ENCODE measurements at places on chromosomes 2 and 18.

GRCh38 chr2:85710687-85711577, 16.8 kb downstream of the GNLY start:
- no peak for DNase-seq

- DNase-seq, result no peak
Measured at GRCh38 chr2:44075541-44075940, 79.8 kb upstream of the LRPPRC start.

DNA sequence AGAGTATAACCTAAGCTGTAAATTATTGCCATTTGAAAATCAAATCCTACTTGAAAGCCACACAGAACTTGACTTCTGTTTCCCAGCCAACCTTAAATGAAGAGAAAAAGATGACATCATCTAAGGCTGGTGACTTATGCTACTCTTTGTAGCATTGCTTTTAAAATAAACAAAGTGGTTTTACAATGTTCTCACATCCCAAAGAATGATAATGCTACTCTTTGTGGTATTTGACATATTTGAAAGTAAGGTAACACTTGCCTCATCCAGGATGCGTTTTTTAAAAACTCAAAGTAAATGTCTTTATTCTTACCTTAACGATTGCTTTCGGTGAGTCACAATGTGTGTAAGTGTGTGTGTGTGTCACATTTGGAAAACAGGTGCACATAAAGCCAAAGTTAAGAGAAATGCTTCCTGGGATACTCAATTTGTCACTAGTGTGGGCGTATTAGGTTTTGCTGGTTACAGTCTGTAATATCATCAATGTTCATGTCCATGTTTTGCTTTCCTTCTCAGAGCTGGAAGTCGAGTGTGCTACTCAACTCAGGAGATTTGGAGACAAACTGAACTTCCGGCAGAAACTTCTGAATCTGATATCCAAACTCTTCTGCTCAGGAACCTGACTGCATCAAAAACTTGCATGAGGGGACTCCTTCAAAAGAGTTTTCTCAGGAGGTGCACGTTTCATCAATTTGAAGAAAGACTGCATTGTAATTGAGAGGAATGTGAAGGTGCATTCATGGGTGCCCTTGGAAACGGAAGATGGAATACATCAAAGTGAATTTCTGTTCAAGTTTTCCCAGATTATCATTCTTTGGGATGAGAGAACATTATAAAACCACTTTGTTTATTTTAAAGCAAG, 2.6 kb downstream of the PMAIP1 start:
- no peak for DNase-seq

GRCh38 chr18:905307-905947, 756 bp downstream of the ADCYAP1 start:
- no peak for DNase-seq

GRCh38 chr2:171086352-171087290, 74.1 kb downstream of the TLK1 start:
- DNase-seq, result no peak

DNA sequence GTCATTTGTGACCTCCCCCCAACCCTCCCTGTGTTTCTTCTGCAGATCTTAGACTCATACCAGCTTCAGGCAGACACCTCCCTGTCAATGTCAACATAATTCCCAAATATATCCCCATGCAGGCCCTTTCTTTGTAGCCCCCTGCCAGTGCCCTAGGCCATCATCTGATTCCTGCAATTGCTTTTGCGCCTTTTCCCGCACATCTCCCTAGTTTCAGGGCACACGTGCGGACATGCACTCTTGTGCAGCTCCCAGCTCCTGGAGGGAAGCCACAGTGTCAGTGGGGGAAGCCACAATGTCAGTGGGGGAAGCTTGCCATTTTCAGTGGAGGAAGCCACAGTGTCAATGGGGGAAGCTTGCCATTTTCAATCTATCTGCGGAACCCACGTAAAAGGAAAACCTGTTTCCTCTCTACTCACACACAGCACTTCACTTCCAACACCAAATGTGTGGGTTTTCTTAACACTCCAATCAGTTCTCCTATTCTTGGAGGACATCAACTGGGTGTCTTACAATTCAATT, 256.4 kb downstream of the ACKR3 start:
- DNase-seq, result no peak

DNA sequence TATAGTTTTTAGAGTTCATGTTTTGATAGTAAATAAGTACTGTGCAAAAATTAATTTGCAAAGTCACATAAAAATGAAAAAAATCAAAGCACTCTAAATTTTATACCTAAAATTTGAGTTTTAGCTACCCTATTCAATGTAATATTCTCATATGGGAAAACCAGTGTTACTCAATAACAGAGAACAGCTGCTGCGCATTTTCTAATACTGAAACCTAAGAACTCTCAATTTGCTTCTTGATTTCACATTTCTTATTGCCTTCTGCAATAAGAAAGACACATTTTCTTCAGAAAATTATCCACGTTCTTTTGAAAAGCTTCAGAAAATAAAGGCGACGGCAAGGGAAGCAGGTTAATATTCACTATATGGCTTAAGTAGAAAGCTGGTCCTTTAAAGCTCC, 199.1 kb upstream of the CCDC150 start:
- no peak for DNase-seq

DNA sequence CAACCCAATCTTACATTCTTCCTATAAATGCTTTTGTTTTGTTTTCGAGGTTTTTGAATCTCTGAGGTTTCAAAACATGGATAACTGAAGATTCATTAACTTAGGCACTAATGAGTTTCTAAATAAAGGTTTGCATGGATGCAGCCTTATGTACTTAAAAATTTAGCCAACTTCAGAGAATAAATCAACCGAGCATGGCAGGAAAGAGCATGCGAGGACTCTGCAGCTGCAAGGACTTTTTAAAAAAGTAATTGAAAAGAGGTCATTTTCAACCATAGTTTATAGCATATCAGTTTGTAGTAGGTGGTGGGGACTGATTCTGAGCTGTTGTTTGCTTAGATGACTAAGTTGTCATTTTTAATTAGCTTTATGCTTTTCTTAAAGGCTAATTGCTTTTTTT, 567.0 kb upstream of the ZEB2 start:
- no peak for DNase-seq

DNA sequence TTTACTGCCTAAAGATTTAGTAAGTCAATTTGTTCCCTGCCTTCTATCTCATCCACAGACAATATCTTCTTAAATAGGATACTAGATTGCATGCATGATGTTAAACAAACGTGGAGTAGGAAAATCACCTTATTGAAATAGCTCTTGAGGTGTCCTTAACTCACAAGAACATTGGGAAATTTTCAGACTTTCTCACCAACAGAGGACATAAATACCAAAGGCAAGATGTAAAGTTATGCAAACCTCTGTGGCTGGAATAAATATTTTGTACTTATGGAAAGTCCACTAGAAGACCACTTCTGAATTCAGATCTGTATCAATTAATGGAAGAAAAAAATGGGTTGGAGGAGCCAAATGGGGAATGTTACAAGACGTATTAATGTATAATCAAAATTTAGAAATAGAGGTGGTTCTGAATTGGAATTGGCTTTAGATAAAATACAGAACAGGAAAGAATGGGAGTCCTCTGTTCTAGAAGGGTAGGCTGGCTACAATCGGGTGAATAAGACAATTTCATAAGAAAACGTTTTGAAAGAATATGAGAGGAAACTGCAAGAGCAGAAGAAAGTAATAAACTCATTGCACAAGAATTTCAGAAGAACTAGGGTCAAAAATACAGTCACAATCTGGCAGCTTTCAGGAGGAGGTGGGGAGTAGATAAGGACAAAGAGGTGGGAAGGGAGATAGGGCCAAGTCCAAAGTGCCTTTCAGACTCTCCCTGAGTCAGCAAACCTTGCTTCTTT, 69.3 kb upstream of the FN1 start:
- no peak for DNase-seq

- no peak for DNase-seq
Measured at GRCh38 chr18:37254236-37254754, 311.3 kb downstream of the CELF4 start.

- DNase-seq, result no peak
Measured at GRCh38 chr18:60113396-60113795, 213.6 kb downstream of the PMAIP1 start.

GRCh38 chr18:69759046-69759445, 188.6 kb downstream of the CD226 start:
- DNase-seq, result no peak

GRCh38 chr2:135985826-135986393, 484 bp upstream of the DARS1 start:
- no peak for DNase-seq

- no peak for DNase-seq
Measured at GRCh38 chr18:69233465-69234054, 167.1 kb upstream of the DOK6 start.

DNA sequence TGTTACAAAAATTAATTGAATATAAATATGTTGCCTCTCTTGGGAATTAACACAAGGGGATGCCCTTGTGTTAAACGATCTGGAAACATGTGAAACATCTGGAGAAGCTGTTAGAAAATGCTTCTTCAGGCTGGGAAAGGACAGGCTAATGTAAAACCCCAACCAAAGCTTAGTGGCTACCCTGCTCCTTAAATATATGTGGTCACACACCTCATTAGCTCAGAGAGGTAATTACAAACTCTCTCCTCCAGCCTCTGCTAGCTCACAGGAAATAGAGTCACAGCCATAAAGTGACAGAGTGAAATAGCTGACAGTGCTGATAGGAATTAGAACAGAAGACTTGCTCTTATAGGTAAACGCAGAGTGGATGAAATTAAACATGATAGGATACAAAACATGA, 155.9 kb downstream of the RAB3GAP1 start:
- DNase-seq, result no peak

- DNase-seq, result no peak
Measured at GRCh38 chr18:41756141-41756540, 198.9 kb upstream of the PIK3C3 start.

DNA sequence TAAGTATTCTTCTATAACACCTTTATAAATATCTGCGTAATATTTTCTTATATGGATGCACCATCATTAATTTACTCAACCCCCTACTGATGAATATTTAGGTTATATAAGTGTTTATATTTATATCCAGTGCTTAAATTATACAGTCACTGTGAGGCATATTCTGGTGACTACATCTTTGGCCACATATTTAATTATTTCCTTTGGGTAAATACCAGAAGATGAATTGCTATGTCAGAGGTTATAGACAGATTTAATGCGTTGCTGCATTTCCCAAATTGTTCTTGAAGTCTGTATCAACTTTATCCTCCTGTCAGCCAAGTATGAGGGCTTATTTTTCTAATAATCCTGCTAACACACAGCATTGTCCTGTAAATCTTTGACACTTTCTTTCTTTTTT, 18.7 kb downstream of the DYSF start:
- DNase-seq, result no peak

- no peak for DNase-seq
Measured at GRCh38 chr18:68865021-68865420, 67.1 kb downstream of the CCDC102B start.

DNA sequence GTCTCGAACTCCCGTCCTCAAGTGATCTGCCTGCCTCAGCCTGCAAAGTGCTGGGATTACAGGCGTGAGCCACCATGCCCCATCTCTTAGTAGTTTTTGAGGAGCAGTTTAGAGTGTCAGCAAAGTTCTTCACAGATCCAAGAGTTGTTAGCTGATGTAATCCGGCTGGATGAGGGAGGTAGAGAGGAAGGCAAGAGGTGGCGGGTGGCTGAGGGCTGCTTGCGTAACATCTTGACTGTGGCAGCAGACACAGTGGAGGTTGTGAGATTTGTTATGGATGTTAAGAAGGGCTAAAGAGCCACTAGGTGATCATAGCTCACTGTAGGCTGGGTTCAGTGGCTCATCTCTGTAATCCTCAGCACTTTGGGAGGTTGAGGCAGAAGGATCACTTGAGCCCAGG, 19.5 kb upstream of the FAM136A start:
- no peak for DNase-seq

DNA sequence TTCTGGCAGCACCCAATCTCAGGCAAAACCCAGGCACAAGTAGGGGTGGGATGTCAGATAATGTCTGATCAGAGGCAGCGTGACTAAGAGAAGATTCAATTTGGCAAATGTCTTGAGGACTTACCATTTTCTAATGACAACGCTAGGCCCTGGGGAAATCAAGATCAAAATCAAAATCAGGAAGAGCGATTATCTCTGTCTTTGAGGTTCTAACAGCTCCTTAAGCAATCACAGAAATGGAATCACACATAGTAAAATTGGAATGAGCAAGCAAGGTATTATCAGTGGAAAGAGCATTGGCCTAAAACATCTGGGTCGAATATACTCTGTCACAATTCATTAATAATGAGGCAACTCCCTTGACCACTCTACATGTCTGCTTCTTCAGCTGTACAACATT, 8.6 kb upstream of the SERPINB2 start:
- DNase-seq, result no peak

GRCh38 chr2:60167089-60167488, 386.4 kb downstream of the BCL11A start:
- no peak for DNase-seq

DNA sequence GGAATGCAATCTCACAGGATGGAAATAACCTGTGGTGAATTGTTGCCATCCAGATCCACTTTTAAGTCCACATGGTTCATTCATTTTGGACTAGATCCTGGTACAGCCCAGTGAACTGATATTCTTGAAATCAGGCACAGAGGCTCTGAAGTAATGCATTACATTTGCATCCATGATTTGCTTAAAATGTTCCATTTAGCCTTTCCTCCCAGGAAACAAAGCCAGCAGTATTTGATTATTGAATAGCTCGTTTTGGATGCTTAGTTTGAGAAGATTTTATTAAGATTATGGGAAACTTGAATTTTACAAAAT, 995.8 kb upstream of the CDH2 start:
- DNase-seq, result no peak

DNA sequence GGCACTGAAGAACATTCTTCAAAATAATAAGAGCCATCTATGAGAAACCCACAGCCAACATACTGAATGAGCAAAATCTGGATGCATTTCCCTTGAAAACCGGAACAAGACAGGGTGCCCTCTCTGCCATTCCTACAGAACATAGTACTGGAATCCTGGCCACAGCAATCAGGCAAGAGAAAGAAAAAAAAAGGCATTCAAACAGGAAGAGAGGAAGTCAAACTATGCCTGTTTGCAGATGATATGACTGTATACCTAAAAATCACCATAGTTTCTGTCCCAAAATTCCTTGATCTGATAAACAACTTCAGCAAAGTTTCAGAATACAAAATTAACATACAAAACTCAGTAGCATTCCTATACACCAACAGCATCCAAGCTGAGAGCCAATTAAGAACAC, 119.5 kb upstream of the PARD3B start:
- no peak for DNase-seq

GRCh38 chr18:66638856-66639629, 35.2 kb upstream of the CDH19 start:
- no peak for DNase-seq

GRCh38 chr2:8956774-8957173, 46.7 kb downstream of the MBOAT2 start:
- DNase-seq, result no peak

- no peak for DNase-seq
Measured at GRCh38 chr2:216426938-216427337, 14.7 kb downstream of the SMARCAL1 start.

DNA sequence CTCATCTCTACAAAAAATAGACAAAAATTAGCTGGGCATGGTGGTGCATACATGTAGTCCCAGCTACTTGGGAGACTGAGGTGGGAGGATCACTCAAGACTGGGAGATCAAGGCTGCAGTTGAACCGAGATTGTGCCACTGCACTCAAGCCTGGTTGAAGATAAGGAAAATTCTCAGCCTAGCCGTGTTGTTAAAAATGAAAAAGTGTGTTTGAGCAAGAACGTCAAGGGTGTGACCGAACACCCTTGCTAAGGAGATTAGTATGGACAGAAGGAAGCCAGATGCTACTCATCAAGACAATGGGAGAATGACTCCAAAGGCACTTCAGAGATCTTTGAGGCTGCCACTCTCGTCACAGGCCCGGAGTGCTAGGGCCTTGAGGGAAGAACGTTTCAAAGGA, 70.0 kb upstream of the NDUFV2 start:
- no peak for DNase-seq

All from stimulated activated effector memory CD8-positive, alpha-beta T cell treated with anti-CD3 and anti-CD28 coated beads, Interleukin-12 subunit alpha, Interleukin-12 subunit beta, amount 100 ng/mL, for 72 hours (primary cell).